ENCODE measurements at places on chromosomes 2 and 18.

DNA sequence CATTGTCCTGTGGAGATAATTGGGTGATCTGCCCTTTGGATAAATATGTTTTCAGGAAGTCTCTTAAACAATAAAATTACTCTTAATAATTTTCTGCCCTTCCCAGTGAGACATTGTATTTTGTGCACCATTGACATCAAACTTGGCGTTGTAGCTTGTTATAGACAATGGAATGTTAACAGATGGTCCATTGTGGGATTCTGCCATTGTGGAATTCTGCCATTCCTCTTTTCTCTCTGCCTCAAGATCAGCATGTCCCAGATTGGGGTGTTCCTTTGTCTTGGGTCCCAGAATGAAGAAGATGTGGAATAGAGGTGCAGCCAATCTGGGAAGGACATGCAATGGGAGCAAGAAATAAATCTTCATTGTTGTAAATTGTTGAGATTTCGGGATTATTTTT, 15.1 kb upstream of the LDAH start:
- no peak for DNase-seq

DNA sequence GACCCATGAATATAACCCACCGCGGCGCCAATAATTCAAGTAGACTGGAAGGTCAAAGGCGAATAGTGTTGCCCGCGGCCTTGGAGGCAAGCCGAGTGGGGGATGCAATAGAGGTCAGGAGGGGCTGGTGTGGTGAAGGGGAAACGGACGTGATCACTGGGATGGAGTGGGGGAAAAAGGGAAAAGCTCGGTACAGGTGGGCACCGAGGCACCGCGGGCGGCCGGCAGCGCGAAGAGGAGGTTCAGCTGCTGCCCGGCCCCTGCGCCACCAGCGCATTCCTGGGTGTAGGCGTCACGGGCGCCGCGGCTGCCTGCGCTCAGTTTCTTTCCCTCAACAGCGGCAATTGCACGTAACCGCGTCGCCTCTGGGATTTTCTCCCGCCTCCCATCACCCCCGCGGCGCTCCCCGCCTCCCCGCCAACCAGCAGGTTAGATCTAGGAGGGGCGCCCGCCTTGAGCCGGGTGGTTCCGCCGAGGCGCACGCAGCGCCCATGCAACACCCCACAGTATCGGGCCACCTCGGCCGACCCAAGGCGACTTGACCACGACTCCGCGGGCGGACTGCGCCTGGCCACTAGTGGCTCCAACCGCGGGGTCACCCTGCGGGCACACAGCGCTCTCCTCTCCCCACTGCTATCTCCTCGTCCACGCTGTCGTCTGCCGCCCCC, 1.5 kb downstream of the RND3 start:
- DNase-seq = no peak

GRCh38 chr18:77106331-77106730, 26.3 kb downstream of the MBP start:
- DNase-seq = peak; percentile 48

GRCh38 chr18:1528447-1528846, 623.8 kb downstream of the ADCYAP1 start:
- no peak for DNase-seq

- DNase-seq = no peak
Observed at GRCh38 chr2:34307636-34308035, 708.5 kb upstream of the FAM98A start.

DNA sequence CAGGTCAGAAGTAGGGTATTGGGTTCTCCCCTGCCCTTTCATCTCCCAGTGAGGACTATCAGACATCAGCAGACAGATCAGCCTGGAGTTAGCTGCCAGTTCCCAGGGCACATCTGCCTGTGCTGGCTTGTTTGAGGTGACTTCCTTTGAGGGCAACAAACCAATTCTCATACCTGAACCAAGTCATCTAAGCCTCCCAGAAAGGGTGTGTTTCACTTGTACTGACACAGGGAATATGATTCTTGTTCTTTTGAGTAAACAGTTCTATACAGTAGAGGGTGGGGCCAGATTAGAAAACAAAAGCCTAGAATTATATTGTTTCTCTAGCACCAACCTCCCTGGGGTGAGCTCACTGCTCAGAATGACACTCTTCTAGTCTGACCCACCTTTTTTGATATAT, 591.9 kb downstream of the SLC4A3 start:
- no peak for DNase-seq

GRCh38 chr18:23912356-23912755, 102.2 kb upstream of the TTC39C start:
- DNase-seq = no peak

GRCh38 chr2:145752091-145752806, 1232.3 kb upstream of the ZEB2 start:
- no peak for DNase-seq

DNA sequence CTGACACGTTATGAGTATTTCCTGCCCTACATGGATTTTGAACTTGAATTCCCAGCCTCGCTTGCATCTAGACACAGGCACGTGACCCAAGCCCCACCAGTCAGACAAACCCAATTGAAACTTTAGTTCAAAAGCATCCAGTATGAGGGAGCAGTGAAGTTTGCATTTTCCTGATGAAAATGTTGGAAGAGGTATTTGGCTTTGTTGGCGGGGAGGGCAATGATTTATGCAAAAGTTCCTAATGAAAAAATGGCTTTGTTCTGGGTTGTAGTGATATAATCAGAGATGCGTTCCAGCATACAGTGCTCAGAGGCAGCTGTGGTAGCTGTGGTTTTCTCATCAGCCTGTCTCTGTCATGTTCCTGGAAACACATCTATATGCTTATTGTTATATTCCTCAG, 36.8 kb upstream of the CPS1 start:
- no peak for DNase-seq

Measured in activated T-helper 1 cell treated with anti-CD3 and anti-CD28 coated beads, Interleukin-2, amount 50 U/mL, for 16 hours (primary cell).